Cardiac muscle cell (in vitro differentiated cells and primary cell): ENCODE measurements at places on chromosomes 16 and 17. TPM values are rescaled to one million over a fixed set of nuclear protein-coding genes. Genes with fewer than 3 reads are reported as not detected.

ITGAL gene
- 0.46 TPM in 1 of 2 replicates, not detected in the other for polyA plus RNA-seq

CD300LF gene
- polyA plus RNA-seq = not detected in 2 replicates

KREMEN2 gene
- 1.3 and 2.5 TPM in 2 replicates for polyA plus RNA-seq

MYCBPAP gene
- polyA plus RNA-seq = 1.2 and 2.5 TPM in 2 replicates

PMP22 gene
- 33.7 and 43.0 TPM in 2 replicates for polyA plus RNA-seq

CRYBA1 gene
- not detected in 2 replicates for polyA plus RNA-seq

PRR35 gene
- 0.40 TPM in 1 of 2 replicates, not detected in the other for polyA plus RNA-seq

OR2C1 gene
- polyA plus RNA-seq = 1.0 and 1.4 TPM in 2 replicates

CDK5R1 gene
- polyA plus RNA-seq = 1.2 and 2.5 TPM in 2 replicates

MT3 gene
- 1.0 TPM in 1 of 2 replicates, not detected in the other for polyA plus RNA-seq
